ENCODE measurements at places on chromosomes 6 and 20. TPM values are rescaled to one million over a fixed set of nuclear protein-coding genes. Genes with fewer than 3 reads are reported as not detected.

DNA sequence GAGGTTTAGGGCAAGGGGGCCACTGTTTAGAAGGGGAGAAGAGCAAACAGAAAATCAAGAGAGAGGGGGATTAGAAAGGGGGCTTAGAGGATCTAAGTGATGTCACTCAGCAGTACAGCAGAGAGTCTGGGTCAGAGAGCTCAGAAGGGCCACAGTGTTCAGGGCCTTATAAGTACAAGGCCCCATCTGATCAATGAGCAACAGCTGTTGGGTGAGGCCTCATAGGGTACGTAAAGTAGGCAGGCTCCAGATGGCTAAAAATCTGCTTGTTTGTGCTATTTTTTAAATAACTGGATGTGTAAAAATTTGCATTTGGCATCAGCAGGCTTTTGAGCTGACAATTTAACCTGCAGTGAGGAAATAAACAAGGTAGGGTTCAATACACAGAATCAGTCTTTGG lies 149.8 kb downstream of the SH3BGRL2 start:
- H3K27ac ChIP-seq: no peak overlapping the region
- no peak overlapping the region for H3K4me3 ChIP-seq
- no peak for DNase-seq
- H3K27me3 ChIP-seq: no peaks in the 10 kb centered on the region

DNA sequence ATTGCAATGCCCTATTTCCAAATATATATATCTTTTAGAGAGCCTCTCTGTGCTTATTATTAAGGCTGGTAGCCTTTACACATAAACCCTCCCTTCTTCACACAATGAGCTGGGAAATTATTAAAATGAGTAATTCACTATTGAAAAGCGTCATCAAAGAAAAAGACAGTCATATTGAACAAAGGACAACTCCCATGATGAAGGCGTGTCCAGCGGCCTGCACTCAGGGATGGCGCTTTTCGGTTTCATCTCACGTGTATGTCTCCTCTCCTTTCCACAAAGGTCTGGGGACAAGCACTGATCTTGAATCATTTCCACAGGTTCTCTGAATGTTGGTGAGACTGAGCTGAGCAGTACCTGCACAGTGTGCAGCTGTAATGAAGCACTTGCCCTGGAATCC lies 3.5 kb downstream of the SERPINB9 start:
- H3K27me3 ChIP-seq: no peaks in the 10 kb centered on the region
- no peak overlapping the region for H3K27ac ChIP-seq
- DNase-seq: no peak

GRCh38 chr6:66860328-66860727 lies 1153.3 kb upstream of the EYS start:
- H3K27me3 ChIP-seq: no peaks in the 10 kb centered on the region
- H3K36me3 ChIP-seq: no peaks in the 10 kb centered on the region
- H3K27ac ChIP-seq: no peak overlapping the region
- H3K4me1 ChIP-seq: no peaks in the 10 kb centered on the region
- no peak overlapping the region for H3K4me3 ChIP-seq
- no peak for DNase-seq

The MAPK14 gene
- 63.3 TPM for total RNA-seq

The PSORS1C2 gene
- not detected for total RNA-seq
